Dermis microvascular lymphatic vessel endothelial cell (primary cell): ENCODE measurements at places on chromosomes 2 and 18. TPM values are rescaled to one million over a fixed set of nuclear protein-coding genes. Genes with fewer than 3 reads are reported as not detected.

DNA sequence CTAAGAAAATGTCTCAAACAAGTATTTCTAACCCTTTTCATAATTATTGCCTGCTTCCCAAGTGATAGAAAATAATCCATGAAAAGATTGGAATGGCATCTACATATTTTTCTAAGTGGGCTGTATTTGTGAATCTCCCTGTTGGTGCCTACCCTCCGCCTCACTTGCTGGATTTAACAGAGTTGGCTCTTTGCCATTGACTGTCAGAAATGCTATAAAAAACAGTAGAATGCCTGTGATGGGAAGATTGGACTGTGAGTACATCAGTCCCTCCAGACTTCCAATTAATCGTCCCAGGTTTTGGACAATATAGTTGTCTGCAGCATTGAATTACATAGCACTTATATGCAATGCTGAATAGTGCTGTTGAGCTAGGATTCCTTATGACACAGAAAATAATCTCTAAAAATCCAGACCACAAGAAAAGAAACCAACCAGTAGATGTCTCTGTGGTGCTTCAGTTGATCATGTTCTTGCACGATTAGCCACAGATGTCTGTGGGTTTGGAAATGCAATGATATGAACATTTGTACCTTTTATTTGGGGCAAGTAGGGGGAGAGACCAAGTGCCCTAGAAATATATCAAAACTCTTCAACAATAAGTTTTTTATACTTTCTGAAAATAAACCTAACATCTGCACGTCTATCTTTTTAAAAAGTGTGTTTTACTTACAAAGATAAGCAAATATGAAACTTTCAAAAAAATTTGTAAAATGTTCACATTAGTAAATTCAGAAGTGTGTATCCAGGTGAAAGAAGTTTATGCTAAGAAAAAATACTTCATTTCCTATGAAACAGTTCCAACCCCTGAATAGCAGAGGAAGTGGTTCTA is 88.5 kb downstream of the DYNAP start:
- peak; percentile 63 for DNase-seq

- no peak for DNase-seq
Observed at GRCh38 chr2:149872041-149872440, 284.5 kb upstream of the MMADHC start.

GRCh38 chr2:164903951-164904350 is 51.4 kb downstream of the SLC38A11 start:
- DNase-seq: no peak

- no peak for DNase-seq
Observed at GRCh38 chr2:47420214-47420613, 17.3 kb downstream of the MSH2 start.

DNA sequence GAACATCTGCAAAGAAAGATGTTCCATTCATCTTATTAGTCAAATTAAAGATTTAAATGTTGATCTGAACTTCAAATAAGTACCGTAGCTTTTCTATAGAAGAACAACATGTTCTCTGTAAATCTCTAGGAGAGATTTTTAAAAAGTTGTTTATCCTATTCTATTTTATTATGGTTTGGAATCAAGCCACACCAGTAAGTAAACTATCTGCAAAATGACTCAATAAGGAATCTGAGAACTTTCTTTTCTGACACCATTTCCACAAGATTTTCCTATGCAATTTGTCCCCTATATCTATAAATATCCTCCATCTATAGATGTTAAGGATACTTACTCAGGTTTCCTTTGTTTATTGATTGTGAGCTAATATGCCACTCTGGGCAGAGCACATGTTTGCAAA is 736.6 kb downstream of the CBLN2 start:
- DNase-seq: no peak

DNA sequence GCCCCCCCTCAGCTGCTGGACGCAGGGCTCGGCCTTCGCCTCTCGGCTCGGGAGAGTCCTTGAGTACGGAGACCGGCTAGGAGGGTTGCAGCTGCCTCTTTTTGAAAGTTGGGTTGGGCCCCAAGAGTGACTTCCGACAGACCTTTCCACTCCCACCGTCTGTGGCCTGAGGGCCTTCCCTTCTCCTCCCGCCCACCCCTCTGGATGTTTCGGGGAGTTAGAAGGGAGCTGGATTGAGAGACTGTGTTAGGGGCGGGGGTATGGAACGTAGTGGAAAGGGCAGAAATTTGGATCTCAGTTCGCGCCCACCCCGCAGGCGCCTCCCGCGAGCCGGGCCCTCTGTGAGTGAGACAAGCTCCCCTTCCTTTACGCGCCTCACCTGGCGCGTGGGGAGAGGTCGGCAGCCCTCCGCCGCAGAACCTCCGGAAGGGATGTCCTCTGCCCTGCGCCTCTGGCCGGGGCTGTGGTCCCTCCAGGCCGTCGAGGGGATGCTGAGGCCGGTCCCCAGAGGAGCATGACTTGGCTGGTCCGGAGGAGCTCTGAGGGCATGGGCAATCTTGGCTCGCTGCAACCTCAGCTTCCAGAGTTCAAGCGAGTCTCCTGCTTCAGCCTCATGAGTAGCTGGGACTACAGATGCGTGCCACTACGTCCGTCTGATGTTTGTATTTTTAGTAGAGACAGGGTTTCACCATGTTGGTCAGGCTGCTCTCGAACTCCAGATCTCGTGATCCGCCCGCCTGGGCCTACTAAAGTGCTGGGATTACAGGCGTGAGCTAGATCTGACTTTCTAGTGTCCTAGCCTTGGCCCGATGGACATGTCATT is 15.9 kb downstream of the C2orf74 start:
- DNase-seq: no peak

GRCh38 chr18:59047321-59048047 is 92.2 kb upstream of the SEC11C start:
- DNase-seq: no peak

- DNase-seq: no peak
Observed at GRCh38 chr2:143524559-143525401, 395.6 kb downstream of the ARHGAP15 start.

DNA sequence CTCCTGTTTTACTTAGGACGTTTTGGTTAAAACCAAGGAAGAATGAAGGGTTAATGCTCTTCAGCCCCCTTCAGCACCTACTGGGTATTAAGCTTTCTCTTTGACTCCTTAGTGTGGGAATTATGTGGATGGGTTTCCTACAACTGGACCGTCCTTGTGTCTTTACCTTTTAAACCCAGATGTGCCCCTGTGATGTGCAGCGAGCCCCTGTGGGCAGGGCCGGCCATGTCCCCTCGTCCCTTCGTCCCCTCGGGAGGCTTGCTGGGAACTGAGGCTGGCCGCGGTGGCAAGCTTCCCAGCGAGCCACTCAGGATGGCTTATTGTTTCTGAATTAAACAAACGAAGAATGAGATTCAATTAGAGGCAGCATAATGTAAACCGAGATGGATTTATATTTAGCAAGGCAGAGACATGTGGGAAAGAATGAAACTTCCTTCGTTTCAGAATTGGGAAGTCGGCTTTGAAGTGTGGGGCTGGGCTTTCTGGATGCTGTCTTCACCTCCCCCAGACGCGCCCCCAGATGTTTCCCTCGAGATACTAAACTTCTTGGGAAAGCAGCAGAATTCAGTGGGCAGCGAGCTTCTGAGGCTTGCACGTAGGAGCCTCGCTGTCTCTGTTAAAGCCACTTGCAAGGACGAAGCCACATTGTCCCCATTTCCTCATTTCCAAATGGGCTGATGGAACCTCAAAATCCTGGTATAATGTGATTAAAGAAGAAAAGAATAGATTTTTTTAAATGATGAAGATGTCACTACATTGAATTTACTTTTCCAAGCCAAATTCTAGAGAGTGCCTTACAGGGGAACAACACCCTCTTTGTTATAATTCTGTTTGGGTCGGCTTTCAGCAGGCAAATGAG is 146.0 kb downstream of the VAPA start:
- no peak for DNase-seq

GRCh38 chr2:185279999-185280398 is 458.6 kb upstream of the FSIP2 start:
- peak; percentile 3 for DNase-seq

- no peak for DNase-seq
Observed at GRCh38 chr2:138475277-138475776, 26.2 kb upstream of the SPOPL start.

DNA sequence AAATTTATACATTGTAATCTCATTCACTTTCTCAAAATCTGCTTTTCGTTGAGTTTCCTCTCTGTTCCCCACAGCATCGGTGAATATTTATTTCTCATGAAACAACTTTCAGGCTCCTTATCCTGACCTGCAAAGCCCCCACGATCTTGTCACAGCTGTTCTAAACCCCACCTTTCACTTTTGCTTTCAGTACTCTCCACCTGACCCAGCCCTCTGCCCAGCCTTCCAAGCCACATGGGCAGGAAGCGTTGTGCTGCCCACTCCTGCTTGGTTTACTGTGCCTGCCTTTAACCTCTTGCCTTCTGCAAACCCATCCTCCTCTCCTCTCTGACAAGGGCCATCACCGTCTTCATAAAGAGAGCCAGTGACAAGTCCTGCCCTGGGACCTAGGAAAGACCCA is 262.5 kb downstream of the GALR1 start:
- DNase-seq: no peak

GRCh38 chr2:222903234-222904220 is 42.7 kb downstream of the ACSL3 start:
- DNase-seq: peak; percentile 69

DNA sequence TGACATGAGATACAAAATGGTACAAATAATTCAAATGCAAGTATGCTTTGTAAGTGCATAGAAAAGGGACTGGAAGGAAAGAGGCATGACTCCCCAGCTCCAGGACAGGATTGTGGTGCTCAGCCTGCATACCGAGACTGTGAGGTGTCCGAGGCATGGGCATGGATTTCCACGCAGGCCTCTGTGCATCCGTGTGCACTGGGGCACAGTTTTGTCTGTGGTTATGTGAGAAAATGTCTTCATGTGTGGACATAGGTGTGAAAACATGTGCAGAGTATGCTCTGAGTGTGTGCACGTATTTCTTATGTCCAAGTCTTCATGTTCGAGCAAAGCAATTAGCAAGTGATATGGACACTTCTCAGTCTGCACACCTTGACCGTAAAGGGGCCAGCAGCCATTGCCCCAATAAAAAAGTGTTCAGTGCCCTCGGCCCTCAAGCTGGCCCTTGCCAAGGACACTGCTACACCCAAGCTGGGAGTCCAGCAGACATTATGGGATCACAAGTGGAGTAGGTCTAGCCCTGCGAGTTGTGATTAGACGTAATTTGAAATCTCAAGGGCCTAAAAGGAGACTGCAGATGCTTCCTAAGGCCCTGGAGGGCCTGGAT is 120.7 kb downstream of the CYP26B1 start:
- no peak for DNase-seq

- no peak for DNase-seq
Observed at GRCh38 chr18:35443434-35443833, 54.3 kb downstream of the INO80C start.

- no peak for DNase-seq
Observed at GRCh38 chr2:66445076-66445924, 10.4 kb downstream of the MEIS1 start.

GRCh38 chr2:239589270-239589825 is 188.5 kb upstream of the HDAC4 start:
- no peak for DNase-seq

DNA sequence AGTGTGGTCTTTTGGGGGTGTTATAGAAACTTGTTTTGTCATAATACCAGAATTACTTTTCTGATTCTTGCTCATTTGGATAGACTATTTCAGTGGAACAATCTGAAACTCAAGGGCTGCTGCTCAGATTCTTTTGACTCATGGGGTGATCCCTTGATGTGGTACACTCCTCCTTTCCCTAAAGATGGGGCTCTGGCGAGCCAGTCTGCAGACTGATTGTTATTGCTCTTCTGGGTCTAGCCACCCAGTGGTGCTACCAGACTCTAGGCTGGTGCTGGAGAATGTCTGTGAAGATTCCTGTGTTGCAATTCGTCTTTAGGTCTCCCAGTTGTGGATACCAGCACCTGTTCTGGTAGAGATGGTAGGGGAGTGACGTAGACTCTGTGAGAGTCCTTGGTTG is 4.2 kb upstream of the MARS2 start:
- no peak for DNase-seq

DNA sequence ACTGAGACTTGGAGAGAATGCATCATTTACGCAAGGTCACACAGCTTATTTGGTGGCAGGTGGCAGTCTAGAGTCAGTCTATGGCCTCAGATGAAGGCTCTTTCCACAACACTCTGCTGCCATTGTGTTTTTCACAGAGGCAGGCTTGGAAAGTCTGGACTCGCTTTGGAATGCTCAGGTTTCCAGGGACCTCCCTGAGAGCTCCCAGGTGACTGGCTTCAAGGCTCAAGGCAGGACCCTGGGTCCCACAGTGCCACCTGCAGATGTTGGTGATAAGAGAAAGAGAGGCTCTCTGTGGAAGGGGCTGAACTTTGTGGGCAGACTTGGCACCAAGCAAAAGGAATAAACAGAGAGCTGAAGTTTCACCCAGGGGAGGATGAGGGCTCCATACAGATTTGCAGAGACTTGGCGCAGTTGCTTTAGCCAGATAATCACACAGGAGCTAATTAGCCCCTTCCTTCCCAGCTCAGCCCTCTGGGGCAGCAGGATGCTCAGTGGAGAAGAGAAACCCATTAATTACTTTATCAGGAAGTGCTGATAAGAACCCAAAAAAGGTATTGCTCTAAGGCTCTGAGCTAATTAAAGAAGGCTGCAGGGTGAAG is 103.5 kb downstream of the LBH start:
- peak; percentile 40 for DNase-seq

GRCh38 chr18:9971313-9971920 is 57.6 kb downstream of the VAPA start:
- DNase-seq: peak; percentile 79

DNA sequence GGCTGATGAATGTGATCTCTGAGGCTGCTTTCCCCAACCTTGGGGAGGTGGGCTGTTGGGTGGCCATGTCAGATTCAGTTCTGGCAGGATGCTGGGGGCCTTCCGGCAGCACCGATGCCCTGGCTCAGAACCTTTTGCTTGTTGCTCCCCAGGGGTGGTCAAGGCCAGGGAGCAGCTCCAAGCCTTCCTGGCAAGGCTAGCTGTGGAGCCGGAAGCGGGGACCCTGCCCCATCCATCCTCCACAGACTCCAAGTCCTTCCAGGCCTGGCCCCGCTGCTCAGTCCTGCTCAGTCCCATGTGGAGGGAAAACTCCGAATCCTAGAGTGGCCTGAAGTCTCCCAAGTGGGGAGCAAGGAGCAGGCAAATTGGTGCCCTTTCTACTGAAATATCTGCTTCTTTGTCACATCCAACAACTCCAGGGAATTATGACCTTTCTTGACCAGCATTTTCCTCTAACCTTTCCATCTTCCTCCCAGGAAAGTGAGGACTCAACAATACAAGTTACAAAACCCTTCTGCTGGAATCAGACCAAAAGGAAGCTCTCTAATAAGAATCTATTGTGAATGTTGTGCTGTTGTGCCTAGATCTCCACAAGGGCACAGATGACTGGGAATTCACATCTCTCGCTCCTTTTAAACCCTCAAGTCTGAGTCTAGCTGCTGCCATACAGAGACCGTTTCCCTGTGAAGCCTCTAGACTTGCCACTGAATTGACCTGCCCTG is 134.0 kb downstream of the MCFD2 start:
- DNase-seq: no peak

Gene ACMSD
- total RNA-seq: not detected in 2 replicates

Gene TMEM169
- total RNA-seq: 0.13 TPM in 2 replicates

Gene TTC39C
- total RNA-seq: 1.1 and 1.2 TPM in 2 replicates

Gene FAM124B
- 26.6 and 48.8 TPM in 2 replicates for total RNA-seq

Gene ASB18
- total RNA-seq: not detected in 2 replicates

Gene NDC80
- 6.8 and 20.8 TPM in 2 replicates for total RNA-seq

Gene NPPC
- not detected in 2 replicates for total RNA-seq

Gene NCKAP5
- under 0.01 TPM in 2 replicates for total RNA-seq

Gene TEKT4
- not detected in 2 replicates for total RNA-seq

Gene CNTNAP5
- not detected in 2 replicates for total RNA-seq
